A549 (cell line): ENCODE measurements at places on chromosomes 2 and 18.
A peak's percentile ranks its signal among the peaks of the same experiment; 100 is the strongest.

DNA sequence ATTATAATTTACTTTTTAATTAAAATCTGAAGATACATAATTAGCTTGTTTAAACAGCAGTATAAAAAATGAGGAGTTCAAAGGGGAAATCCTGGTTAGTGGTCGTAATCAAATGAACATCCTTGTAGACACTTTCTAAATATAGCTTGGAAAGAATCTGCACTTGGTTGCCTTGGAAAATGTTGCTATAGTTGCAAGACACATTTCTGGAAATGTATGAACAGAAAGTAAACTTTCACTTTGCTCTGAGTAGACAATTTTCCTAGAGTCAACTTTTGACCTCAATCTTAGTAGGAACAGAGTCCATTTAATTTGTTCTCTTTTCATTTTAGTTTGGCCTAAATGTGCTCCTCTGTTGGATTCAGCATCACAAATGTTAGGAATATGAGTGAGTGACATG, 38.3 kb downstream of the GCA start:
- DNase-seq = no peak

GRCh38 chr2:164538240-164538866, 82.9 kb downstream of the GRB14 start:
- DNase-seq = peak; percentile 52

DNA sequence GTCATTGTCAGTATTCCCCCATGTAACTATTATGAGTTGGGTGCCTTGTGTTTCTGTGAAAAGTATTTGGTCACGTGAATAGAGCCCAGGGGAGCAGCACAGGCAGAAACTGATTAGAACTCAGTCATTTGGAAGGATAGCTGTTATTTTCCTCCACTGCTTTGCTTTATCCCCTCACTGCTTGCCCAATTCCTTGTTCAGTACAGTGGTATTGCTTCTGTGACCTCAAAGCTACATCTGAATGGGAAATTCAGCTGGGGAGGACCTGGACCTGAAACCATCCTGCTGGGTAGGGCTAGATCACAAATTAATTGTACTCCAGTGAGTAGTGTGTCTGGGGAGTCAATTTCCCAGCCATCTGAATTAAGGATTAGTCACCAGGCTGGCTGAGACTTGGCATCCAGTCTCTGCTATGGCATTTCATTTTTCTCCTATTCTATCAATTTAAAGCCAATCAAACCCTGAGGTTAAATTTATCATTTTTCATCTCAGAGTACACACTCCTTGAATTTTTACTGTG, 1231.6 kb upstream of the GYPC start:
- no peak for DNase-seq

DNA sequence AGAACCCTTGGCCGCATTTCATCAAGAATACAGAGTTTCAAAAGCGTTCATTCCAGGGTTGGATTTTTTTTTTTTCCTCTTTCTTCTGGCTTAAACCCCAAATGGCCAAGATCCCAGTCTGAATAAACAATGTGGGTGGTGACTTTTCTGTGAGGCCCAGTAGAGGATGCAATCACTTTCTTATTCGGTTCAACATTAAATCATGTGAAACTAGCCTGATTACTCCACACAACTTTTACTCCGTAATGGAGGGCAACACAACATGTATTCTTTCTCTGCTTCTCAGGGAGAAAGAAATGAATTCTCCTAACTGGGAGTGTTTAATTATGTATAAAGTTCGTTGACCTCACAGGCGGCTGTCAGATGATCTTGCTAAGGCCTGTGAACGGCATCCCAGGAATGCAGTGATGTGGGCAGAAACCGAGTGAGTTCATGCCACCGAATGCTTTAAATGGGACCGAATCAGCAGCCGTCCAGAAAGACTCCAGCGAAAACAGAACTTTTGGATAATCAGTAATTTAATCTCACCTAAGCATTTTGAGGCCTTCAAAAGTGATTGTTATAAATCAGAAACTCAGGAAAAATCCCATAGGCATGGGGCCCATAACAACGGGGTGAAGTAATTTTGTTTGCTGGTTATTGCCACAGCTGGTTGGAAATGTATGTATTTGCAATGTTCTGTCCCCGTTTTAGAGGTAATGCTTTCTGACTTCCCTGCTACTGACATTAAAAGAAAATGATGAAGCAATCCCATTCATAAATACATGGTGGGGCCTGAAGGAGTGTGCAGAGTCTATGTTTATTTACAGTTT, 81.5 kb downstream of the BCL2 start:
- DNase-seq = peak; percentile 37
